Left kidney (tissue), 8 donors: ENCODE measurements at places on chromosomes 1 and 21. TPM values are rescaled to one million over a fixed set of nuclear protein-coding genes. Genes with fewer than 3 reads are reported as not detected.

Gene ADORA1
- 4.6 TPM for polyA plus RNA-seq

Gene C1orf167
- 0.42 TPM for polyA plus RNA-seq

Gene BNIPL
- 3.4 TPM for polyA plus RNA-seq

Gene RGS7
- polyA plus RNA-seq = 6.7 TPM

Gene LCA5L
- polyA plus RNA-seq = 7.0 TPM

Gene IL6R
- 6.4 TPM for polyA plus RNA-seq

Gene ZBTB8B
- 2.3 TPM for polyA plus RNA-seq

Gene ATAD3A
- 21.5 TPM for polyA plus RNA-seq

Gene OR2L2
- polyA plus RNA-seq = 0.13 TPM

Gene TFF3
- polyA plus RNA-seq = 3.0 TPM

Gene ERG
- polyA plus RNA-seq = 17.4 TPM

Gene DOCK7
- polyA plus RNA-seq = 74.6 TPM

Gene HAO2
- 80.5 TPM for polyA plus RNA-seq

Gene DFFA
- 44.3 TPM for polyA plus RNA-seq

Gene NBPF19
- polyA plus RNA-seq = 22.6 TPM

Gene TCP10L
- 2.0 TPM for polyA plus RNA-seq

Gene DCST1
- 0.58 TPM for polyA plus RNA-seq

Gene RABGAP1L
- 28.0 TPM for polyA plus RNA-seq

Gene ASTN1
- 1.4 TPM for polyA plus RNA-seq
